ENCODE measurements at places on chromosomes 7 and 10. TPM values are rescaled to one million over a fixed set of nuclear protein-coding genes. Genes with fewer than 3 reads are reported as not detected.

The IDI2 gene
- total RNA-seq, result not detected

The OR2A14 gene
- not detected for total RNA-seq

The NRG3 gene
- 0.93 TPM for total RNA-seq

The ARHGAP19 gene
- 6.8 TPM for total RNA-seq

The MACC1 gene
- total RNA-seq, result 0.67 TPM

The TLX1 gene
- not detected for total RNA-seq

The TRIM74 gene
- not detected for total RNA-seq

The LRRC61 gene
- 2.6 TPM for total RNA-seq

The HERPUD2 gene
- 21.1 TPM for total RNA-seq

The CYP2C19 gene
- not detected for total RNA-seq

The PPRC1 gene
- total RNA-seq, result 32.8 TPM

The STAG3 gene
- total RNA-seq, result 1.2 TPM

The RBM20 gene
- total RNA-seq, result 3.0 TPM

The VIPR2 gene
- total RNA-seq, result 5.0 TPM

The MET gene
- 15.7 TPM for total RNA-seq

The ERVW-1 gene
- not detected for total RNA-seq

The SORBS1 gene
- total RNA-seq, result 1,390 TPM

The TEX47 gene
- total RNA-seq, result not detected

The ZNF273 gene
- 4.5 TPM for total RNA-seq

The ZNF487 gene
- 6.5 TPM for total RNA-seq

The UCN3 gene
- not detected for total RNA-seq

The MARVELD1 gene
- total RNA-seq, result 96.8 TPM

The PIK3AP1 gene
- total RNA-seq, result 5.8 TPM

The BMPER gene
- 5.6 TPM for total RNA-seq

The ANKMY2 gene
- total RNA-seq, result 14.6 TPM

The ACTR1A gene
- 102 TPM for total RNA-seq

The CALN1 gene
- 0.05 TPM for total RNA-seq

The UBTD1 gene
- total RNA-seq, result 15.6 TPM

The SEC61A2 gene
- 5.9 TPM for total RNA-seq

The CPEB3 gene
- total RNA-seq, result 3.1 TPM

The BMPR1A gene
- 68.0 TPM for total RNA-seq

The PGAM2 gene
- total RNA-seq, result 2.1 TPM

The HOXA3 gene
- total RNA-seq, result 9.3 TPM

The NACAD gene
- total RNA-seq, result 8.5 TPM

The C7orf33 gene
- not detected for total RNA-seq

The SPDYE8 gene
- not detected for total RNA-seq

The MBLAC1 gene
- 1.7 TPM for total RNA-seq

The HOXA9 gene
- 7.4 TPM for total RNA-seq

The FAM20C gene
- total RNA-seq, result 56.6 TPM

The DLX6 gene
- 1.5 TPM for total RNA-seq

The OPN1SW gene
- total RNA-seq, result not detected

The GLRX3 gene
- total RNA-seq, result 73.8 TPM

The SYT15B gene
- total RNA-seq, result 2.6 TPM

The IFIT2 gene
- total RNA-seq, result 6.1 TPM

The GJD4 gene
- total RNA-seq, result not detected

The FLNC gene
- 440 TPM for total RNA-seq

The ABCB4 gene
- 1.9 TPM for total RNA-seq

The PDE6C gene
- total RNA-seq, result not detected

The ADD3 gene
- total RNA-seq, result 116 TPM

The FAM13C gene
- 7.3 TPM for total RNA-seq

The COL26A1 gene
- total RNA-seq, result not detected
